Chondrocyte (in vitro differentiated cells): ENCODE measurements at places on chromosomes 4 and X. TPM values are rescaled to one million over a fixed set of nuclear protein-coding genes. Genes with fewer than 3 reads are reported as not detected.

- DNase-seq = no peak
Measured at GRCh38 chrX:34943235-34943634, 639 bp downstream of the FAM47B start.

GRCh38 chr4:152689615-152690501 is 10.1 kb upstream of the TMEM154 start:
- DNase-seq = no peak

- no peak for DNase-seq
Measured at GRCh38 chr4:52019936-52020657, at the start of gene LRRC66. LRRC66 (minus strand) TSS chr4:52020363; CDS start chr4:52017613, 2,750 bp downstream.

DNA sequence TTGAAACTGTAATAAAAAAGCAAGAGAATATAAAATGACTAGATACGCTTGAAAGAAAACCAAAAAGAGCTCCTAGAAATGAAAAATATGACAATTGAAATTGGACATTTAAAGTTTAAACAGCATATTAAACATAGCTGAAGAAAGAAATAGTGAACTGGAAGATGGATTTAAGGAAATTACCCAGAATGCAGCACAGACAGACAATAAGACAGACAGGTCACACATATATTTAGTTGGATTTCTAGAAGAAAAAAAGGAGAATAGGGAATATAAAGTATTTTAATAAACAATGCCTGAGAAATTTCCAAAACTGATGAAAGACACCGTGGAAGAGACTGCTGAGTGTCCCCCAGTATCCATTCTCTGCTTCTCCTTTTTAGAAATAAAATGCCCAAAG is 6.6 kb downstream of the DUSP9 start:
- DNase-seq = no peak

DNA sequence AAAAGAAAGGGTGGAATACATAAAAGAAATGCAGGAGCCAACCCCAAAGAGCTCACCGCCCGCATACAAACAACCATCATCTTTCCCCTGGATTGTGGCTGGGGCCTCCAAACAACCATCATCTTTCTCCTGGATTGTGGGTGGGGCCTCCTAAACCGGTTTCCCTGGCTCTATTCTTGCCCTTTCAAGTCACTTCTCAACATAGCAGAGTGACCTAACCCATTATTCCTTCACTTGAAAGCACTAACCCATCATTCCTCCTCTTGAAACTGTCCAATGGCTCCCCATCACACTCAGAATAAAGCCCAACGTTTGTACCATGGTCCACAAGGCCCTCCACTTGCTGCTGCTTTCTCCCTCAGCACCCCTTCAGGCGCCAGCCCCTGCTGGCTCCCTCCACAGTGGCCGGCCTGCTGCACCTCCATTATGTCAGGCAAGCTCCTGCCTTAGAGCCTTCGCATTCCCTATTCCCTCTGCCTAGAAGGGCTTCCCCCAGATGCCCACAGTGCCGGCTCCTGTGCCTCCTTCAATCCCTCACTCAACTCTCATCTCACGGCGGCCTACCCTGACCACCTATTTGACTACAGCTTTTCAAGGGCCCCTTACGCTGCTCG is 24.1 kb downstream of the SMIM43 start:
- DNase-seq = no peak

DNA sequence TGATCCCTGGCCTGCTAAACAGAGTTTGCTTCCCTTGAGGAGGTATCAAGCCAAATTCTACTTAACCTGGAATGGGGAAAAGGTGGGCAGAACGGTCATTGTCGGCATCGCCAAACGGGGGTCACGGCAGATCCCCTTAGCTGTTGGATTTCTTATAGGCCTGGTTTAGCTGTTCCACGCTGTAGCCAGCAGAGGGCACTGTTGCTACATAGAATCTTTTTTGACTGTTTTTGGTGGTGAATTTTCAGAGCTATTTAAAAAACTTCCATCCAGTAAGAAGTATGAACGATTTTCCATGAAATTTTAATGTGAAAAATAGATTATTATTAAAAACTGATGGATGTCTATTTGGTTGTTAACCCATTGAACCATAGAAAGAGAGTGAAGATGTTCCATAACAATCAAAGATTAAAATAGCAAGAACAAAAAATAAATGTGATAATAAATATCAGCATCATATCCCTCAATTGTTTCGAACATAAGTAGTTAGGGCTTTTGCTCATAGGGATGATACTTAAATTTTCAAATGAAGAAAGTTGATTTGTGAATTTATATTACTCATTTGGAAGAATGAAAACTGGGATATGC is 56.6 kb downstream of the LINC00632 start:
- no peak for DNase-seq

GRCh38 chrX:66384722-66385121 is 220.7 kb downstream of the HEPH start:
- no peak for DNase-seq

DNA sequence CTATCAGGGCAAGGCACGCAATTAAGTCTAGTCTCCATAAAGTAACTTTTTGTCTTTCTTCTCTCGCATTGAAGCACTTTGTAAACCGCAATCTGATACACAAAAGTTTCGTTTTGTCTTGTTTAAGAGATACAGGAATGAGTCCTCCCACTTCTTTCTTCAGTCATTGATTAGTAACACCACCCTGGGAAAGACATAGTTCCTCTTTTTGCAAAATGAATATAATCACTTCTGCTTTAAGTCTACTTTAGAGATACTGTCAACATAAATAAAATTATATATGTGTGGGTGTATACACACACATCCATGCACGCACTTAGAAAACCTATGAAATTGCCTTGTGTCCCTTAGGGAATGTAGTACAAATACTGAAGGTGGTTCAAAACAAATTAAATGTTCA is 11.7 kb downstream of the COQ2 start:
- no peak for DNase-seq

DNA sequence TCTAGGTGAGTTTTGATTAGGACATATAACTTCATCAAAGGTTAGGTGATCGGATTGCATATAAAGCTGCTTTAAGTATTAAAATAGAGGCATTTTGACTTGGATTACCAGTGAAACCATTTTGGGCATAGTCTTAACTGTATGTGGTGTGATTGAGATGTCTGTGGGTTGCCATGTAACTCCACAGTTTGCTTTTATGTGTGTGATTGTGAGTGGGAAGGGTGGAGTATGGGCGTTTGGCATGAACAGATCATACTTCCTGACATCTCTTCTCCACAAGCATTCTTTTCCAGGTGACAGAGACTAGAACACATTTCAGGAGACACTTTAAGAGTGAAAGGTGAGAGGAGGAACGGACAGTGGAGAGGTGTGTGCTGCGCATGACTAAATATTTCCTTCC is 136.1 kb downstream of the CEP135 start:
- no peak for DNase-seq

- no peak for DNase-seq
Measured at GRCh38 chr4:126661194-126661593, 971.6 kb upstream of the INTU start.

- no peak for DNase-seq
Measured at GRCh38 chr4:48640699-48641098, 139.4 kb downstream of the FRYL start.

- DNase-seq = no peak
Measured at GRCh38 chrX:134167591-134168203, 69.3 kb upstream of the CCDC160 start.

DNA sequence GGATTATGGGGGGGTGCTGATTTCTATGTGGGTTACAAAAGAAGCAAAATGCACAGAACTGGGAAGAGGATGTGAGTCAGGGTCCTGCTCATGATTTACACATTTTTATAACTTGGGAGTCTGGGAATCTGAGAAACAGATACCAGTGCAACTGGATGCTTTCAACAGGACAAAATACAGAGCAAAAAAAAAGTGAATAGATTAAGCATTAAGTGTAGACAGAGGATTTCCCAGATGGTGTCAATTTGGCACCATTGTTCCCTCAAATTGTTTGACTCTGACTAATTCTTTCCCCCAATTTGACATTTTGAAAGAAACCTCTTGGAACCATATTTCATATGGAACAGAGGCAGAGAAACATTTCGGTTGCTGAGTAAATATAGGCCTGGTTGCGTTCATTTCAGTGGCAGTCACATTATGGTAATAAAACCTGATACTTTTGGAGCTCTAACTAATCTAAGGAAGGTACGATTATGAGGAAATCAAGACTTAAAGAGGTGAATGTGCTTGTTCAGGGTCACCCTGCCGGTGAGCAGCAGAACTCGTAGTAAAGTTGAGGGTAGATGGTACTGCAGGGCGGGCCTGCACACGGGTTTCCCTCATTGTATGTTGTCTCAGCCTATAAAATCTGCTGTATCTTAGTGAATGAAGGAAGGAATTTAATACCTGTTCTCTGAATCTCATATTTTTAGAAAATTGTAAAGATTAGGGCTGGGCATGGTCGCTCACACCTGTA is 18.7 kb upstream of the CDKL5 start:
- DNase-seq = no peak

DNA sequence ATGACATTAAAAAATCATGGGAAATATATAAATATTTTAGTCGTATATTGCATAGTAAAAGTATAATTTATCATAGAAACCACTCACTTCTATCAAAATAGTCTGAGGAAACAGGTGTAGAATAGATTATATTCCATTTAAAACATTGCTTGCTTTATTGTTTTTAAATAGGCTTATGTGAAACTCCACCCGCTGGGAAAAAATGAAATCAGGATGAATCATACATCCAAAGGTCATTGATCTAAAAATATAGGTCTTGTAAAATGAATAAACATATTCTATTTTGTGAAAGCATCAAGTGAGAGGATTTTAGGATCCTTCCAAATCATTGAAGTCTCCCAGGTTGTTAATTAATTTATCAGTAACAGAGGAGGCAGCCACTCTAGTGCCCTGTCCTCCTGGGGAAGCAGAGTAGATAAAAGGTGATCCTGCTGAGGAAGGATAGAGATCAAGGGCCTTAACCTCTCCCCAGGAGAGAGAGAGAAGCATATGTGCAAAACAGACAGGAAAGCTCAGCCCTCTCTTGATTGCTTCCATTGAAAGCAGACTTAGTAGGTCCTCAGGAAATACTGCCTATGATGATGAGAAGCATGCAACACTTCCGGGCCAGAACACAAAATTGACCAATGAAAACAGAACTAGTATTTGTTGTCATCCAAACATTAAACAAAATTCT is 96.8 kb upstream of the MAP9 start:
- no peak for DNase-seq

DNA sequence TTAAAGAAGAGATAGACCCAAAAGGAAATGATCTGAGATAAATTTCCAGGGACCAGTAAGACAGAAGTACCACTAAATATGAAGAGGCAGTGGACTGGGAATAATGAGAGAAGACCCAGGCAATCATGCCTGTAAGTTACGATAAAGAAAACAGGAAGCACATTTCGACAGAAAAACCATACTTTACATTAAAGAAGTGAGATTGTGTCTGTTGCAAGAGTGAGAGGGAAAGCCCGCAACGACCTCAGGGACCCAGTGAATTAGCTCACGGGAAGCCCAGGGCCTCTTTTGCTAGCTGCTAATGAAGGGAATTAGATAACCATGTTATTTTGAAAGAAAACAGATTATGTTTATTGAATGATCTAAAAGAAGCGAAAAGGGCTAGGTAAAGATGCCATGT is 28.9 kb upstream of the ACSL1 start:
- DNase-seq = no peak

- no peak for DNase-seq
Measured at GRCh38 chr4:23962462-23962861, 72.6 kb upstream of the PPARGC1A start.

DNA sequence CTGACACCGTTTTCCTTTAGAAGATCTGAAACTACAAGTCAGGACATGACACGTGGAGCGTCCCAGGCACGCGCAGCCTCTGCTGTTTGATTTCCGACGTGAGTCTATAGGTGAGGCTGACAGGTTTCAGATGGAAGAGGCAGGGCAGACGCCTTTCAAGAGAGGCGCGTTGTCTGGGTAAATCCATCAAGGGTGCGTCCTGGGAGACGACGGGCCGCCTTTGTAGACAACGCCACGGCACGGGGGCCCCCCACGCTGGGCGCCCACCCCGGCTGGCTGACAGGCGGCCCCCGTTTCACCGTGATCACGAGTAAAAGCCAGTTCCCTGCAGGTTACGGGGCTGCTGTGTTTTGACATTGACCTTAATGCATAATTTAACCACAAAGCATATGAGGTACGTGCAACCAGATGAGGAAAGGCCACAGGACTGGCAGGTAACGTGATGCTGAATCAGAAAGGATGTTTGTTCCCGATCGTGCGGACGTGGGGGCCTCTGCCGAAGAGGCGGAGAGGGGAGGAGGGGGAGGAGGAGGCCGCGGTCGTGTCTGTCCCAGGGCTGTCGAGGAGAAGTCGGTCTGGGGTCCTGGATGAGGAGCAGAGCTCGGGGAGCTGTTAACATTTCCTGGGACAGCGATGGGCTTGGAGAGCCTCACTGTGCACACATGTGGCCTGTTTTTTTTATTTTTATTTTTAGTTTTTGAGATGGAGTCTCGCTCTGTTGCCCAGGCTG is 51.1 kb upstream of the PPP2R3B start:
- DNase-seq = peak; percentile 79

DNA sequence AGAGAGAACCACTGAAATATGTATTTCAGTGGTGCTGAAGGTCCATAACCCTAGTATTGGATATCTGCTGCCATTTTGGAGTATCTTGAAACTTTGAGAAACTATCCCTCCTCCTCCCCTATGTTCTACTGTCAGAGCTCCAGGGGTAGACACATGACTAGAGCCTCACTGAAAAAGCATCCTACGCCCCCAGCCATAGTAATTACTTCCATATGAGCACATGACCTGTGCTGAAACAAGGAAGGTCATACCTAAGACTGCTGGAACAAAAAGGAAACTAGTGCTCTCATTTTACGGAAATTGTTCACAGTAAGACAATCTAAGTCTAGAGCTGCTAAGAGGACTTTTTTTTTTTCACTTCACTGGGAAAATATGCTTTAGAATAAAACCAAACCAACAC is 42.0 kb upstream of the MAPK10 start:
- no peak for DNase-seq

DNA sequence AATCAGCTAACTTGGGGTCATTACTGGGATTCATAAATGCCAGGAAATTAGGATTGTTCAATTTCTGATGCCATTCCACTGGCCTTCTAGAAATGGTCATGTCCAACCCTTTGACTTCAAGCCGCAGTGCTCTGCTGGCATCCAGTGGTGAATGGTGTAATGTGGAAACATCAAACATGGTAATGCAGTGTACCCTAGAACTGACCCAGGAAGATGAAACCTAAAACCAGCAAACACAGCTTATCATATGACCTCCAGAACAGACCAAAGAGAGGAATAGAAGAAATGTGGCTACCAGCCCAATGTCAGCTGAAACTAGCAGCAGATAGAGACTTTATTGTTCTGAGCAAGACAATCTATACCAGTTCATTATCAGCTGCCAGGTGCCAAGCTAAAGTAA is 13.8 kb downstream of the CXCL13 start:
- DNase-seq = no peak

Gene MAGEC3
- not detected in 3 replicates for total RNA-seq

Gene FAAH2
- total RNA-seq = 0.31 to 1.2 TPM (median 0.50 TPM) in 3 replicates

Gene TMSB15B
- 6.8 to 12.5 TPM (median 9.7 TPM) in 3 replicates for total RNA-seq

Gene MAGEA11
- total RNA-seq = not detected in 3 replicates

Gene ZC4H2
- 13.1 to 17.5 TPM (median 15.2 TPM) in 3 replicates for total RNA-seq

Gene TMPRSS11B
- not detected in 3 replicates for total RNA-seq

Gene SLC6A14
- total RNA-seq = not detected in 3 replicates

Gene SLC9B1
- total RNA-seq = 1.1 to 1.3 TPM (median 1.1 TPM) in 3 replicates

Gene SLC38A5
- 2.5 to 2.7 TPM (median 2.6 TPM) in 3 replicates for total RNA-seq
